Activated naive CD8-positive, alpha-beta T cell treated with anti-CD3 and anti-CD28 coated beads for 36 hours (primary cell): ENCODE measurements at places on chromosomes 12 and 14. TPM values are rescaled to one million over a fixed set of nuclear protein-coding genes. Genes with fewer than 3 reads are reported as not detected.
A peak's percentile ranks its signal among the peaks of the same experiment; 100 is the strongest.

Gene CLEC4C
- not detected for total RNA-seq

Gene MRPL52
- total RNA-seq: 154 TPM

DNA sequence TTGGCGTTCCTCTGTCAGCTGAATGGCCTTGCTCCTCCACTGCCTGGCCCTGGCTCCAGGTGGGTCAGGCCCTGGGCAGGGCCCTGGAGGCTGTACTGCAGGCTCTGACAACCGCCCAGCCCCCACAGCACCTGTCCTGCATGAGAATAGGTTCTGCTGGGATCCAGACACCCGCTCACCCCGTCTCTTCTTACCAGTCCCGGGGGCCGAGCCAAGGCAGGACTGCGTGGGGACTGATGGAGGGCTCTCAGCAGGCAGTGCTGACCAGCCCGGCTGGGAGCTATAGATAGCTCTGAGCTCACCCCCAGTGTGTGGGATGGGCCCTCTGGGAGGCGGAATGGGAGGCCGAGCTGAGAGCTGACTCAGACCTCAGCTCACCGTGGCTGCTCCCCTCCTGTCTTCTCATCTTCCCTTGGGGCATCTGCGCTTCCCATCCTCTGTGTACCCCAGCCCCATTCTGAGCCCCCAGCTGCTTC lies 39.6 kb downstream of the TEAD4 start:
- H3K36me3 ChIP-seq: no peaks in the 10 kb centered on the region
- no peaks in the 10 kb centered on the region for H3K27me3 ChIP-seq
- no peaks in the 10 kb centered on the region for H3K4me1 ChIP-seq
- no peak overlapping the region for H3K27ac ChIP-seq

Gene RNU6-8
- total RNA-seq: not detected

Gene LHX5
- not detected for total RNA-seq

- DNase-seq: no peak
- H3K4me1 ChIP-seq: peaks cover 48% of the 10 kb centered on the region
- H3K4me3 ChIP-seq: no peak overlapping the region
These were observed 2.3 kb downstream of the AKAP5 start for GRCh38 chr14:64467566-64467965.

DNA sequence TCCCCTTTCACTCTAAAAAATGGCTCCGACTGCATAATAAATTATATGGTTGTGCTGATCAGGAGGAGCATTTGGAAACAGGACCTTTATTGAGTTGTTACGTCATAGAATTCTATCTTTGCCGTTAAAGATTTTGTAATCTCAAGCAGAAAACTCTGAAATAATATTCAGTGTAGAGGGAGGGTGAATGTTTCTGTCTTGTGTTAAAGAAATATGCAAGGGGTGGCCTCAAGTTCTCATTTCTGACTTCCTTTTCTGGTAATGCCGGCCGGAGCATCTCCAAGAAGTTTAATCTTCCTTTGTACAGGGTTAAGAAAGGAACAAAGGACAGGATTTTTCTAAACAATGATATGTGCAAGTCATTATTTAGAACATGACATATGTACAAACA lies 165.1 kb downstream of the SLC38A4 start:
- H3K4me1 ChIP-seq: peaks cover 32% of the 10 kb centered on the region
- peak overlapping the region; percentile 44 for H3K27ac ChIP-seq
- H3K27me3 ChIP-seq: no peaks in the 10 kb centered on the region
- DNase-seq: no peak
- H3K36me3 ChIP-seq: no peaks in the 10 kb centered on the region
- H3K4me3 ChIP-seq: no peak overlapping the region

Gene LRRC9
- 0.66 TPM for total RNA-seq
